Uterus (tissue), 4 donors: ENCODE measurements at places on chromosomes 4 and X. TPM values are rescaled to one million over a fixed set of nuclear protein-coding genes. Genes with fewer than 3 reads are reported as not detected.

Gene MAGEA2
- not detected for total RNA-seq

GRCh38 chr4:99853999-99854398 lies 37.4 kb downstream of the DAPP1 start:
- H3K27ac ChIP-seq: no peak overlapping the region
- no peak for DNase-seq
- no peaks in the 10 kb centered on the region for H3K27me3 ChIP-seq

DNA sequence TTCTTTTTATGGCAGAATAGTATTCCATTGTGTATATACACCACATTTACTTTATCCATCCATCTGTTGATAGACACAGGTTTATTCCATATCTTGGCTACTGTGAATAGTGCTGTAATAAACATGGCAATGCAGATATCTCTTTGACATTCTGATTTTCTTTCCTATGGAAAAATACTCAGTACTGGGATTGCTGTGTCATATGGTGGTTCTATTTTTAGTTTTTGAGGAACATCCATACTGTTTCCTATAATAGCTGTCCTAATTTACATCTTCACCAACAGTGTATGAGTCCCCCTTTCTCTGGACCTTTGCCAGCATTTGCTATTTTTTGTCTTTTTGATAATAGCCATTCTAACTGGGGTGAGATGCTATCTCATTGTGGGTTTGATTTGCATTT lies 73.5 kb downstream of the GPAT3 start:
- no peaks in the 10 kb centered on the region for H3K36me3 ChIP-seq
- no peak overlapping the region for H3K4me3 ChIP-seq
- DNase-seq: no peak
- no peaks in the 10 kb centered on the region for H3K4me1 ChIP-seq
- no peaks in the 10 kb centered on the region for H3K27me3 ChIP-seq

Gene IL2
- total RNA-seq: not detected

Gene NDST4
- 1.5 TPM for total RNA-seq

DNA sequence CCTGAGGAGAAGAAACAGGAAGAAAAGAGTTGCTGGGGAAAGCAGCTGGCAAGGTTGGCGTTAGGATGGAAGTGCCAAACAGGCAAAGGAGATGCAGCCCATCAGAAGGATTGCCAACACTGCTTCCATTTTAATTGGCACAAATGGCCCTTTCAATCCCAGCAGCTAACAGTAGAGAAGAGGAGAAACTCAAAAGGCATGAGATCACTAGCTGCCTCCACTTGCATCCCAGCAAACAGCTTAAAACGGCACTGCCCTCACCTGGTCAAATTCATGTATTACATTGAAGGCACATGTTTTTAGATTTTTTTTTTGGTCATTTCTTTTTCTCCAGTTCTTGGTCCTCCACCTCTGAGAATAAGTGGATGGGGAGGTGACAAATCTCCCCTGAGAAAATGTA lies 14.9 kb upstream of the LOC101059915 start:
- H3K27ac ChIP-seq: no peak overlapping the region
- no peaks in the 10 kb centered on the region for H3K4me1 ChIP-seq
- DNase-seq: no peak

GRCh38 chrX:13126775-13127174 lies 82.4 kb upstream of the FAM9C start:
- no peak for DNase-seq
- no peaks in the 10 kb centered on the region for H3K36me3 ChIP-seq
- peak overlapping the region; percentile 50 for H3K27ac ChIP-seq
- no peaks in the 10 kb centered on the region for H3K27me3 ChIP-seq

DNA sequence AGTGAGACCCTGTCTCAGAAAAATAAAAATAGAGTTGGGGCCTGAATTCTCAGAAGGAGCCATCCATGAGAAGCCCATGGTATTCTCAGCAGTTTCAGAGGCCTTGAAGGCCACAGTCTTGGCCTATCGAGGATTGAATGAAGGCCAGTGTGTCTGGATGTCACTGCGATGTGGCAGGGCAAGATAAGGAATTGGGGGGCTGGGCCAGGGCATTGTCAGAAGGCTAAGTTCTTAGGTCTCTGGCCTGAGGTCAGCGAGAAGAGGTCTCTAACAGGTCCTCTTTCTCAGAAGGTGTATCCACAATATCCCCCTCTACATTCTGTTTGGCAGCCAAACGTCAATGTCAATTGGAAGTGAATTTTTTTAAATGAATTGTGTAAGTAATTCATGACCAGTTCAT lies 5.7 kb downstream of the ZNF275 start:
- H3K4me1 ChIP-seq: no peaks in the 10 kb centered on the region
- H3K4me3 ChIP-seq: no peak overlapping the region
- H3K36me3 ChIP-seq: no peaks in the 10 kb centered on the region
- no peaks in the 10 kb centered on the region for H3K27me3 ChIP-seq

- H3K36me3 ChIP-seq: no peaks in the 10 kb centered on the region
- H3K4me3 ChIP-seq: no peak overlapping the region
- no peak for DNase-seq
- no peaks in the 10 kb centered on the region for H3K27me3 ChIP-seq
These were observed 615.8 kb downstream of the TRAM1L1 start for GRCh38 chr4:116469582-116469981.

GRCh38 chrX:70455366-70456202 lies 10.9 kb downstream of the DLG3 start:
- DNase-seq: no peak
- H3K4me3 ChIP-seq: peak overlapping the region; percentile 54
- no peaks in the 10 kb centered on the region for H3K4me1 ChIP-seq
- H3K27me3 ChIP-seq: no peaks in the 10 kb centered on the region

Gene MID1IP1
- total RNA-seq: 28.3 TPM
